ENCODE measurements at places on chromosomes 2 and 18.
A peak's percentile ranks its signal among the peaks of the same experiment; 100 is the strongest.

- peak; percentile 80 for DNase-seq
Measured at GRCh38 chr2:197889041-197889440, 84.6 kb downstream of the PLCL1 start.

- DNase-seq, result no peak
Measured at GRCh38 chr2:120945091-120945490, 209.4 kb downstream of the GLI2 start.

DNA sequence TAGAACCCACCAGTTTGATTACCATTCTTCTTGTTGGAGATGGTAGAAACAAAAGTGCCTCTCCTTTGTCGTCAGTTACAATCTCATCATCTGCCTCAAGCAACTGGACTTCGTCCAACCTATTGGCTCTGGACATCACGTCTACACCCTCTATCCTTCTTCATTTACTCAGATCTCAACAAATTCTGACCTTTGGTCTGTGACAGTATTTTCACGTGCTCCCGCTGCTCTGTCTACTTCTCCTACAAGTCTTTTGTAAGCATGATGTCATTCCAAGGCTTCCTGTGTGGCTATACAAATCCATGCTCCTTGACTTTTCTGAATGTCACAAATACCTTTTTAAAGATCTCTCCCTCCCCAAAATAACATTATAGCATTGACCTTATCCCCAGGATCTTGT, 43.0 kb upstream of the PID1 start:
- DNase-seq, result peak; percentile 34

- no peak for DNase-seq
Measured at GRCh38 chr2:143685421-143686078, 556.3 kb downstream of the ARHGAP15 start.

DNA sequence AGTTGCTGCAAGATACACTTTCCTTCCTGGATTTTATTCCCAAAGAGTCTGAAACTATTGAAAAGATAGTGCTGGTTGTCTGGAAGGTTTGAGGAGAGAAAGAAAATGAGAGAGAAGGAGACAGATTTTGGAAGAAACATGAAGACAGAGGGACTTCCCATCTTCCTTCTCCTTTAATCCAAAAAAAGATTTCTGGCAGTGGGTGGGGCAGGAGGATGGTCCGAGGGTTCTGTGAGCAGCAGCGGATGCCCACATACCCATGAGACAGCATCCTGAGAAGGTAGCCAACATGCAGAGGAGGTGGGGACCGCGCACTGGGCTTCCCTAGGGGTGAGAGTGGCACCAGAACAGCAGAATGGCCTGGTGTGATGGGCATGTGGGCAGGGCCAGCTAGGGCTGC, 84.6 kb downstream of the APOB start:
- DNase-seq, result no peak

GRCh38 chr18:12318857-12319256, 10.8 kb downstream of the TUBB6 start:
- DNase-seq, result no peak

DNA sequence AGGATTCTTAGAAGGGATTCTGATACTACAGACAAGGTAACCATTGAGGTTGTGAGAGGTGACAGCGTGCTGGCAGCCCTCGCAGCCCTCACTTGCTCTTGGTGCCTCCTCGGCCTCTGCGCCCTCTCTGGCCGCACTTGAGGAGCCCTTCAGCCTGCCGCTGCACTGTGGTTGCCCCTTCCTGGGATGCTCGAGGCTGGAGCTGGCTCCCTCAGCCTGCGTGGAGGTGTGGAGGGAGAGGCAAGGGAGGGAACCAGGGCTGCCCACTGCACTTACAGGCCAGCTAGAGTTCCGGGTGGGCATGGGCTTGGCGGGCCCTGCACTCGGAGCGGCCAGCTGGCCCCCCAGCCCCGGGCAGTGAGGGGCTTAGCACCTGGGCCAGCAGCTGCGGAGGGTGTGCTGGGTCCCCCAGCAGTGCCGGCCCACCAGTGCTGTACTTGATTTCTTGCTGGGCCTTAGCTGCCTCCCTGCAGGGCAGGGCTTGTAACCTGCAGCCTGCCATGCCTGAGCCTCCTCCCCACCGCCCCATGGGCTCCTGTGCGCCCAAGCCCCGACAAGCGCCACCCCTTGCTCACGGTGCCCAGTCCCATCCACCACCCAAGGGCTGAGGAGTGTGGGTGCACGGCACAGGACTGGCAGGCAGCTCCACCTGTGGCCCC, 23.9 kb upstream of the RIT2 start:
- DNase-seq, result no peak

DNA sequence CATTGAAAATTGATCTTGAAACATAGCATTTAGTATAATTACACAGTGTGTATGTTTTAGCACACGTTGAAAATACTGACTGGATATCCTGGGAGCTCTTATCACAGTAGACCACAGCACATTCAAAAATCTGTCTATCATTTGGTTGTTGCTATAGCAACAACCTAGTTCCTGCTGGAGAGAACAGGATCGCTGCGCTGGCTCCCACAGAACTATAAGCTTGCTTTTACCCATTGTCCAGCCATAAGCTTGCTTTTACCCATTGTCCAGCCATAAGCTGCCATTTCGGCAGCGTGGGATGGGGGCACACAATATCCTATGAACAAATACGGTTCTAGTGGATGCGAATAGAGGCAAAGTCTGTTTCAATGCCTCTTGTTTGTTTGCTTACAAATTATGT, 70.4 kb upstream of the ST6GAL2 start:
- no peak for DNase-seq

- no peak for DNase-seq
Measured at GRCh38 chr2:240722796-240723735, 31.4 kb downstream of the AQP12A start.

DNA sequence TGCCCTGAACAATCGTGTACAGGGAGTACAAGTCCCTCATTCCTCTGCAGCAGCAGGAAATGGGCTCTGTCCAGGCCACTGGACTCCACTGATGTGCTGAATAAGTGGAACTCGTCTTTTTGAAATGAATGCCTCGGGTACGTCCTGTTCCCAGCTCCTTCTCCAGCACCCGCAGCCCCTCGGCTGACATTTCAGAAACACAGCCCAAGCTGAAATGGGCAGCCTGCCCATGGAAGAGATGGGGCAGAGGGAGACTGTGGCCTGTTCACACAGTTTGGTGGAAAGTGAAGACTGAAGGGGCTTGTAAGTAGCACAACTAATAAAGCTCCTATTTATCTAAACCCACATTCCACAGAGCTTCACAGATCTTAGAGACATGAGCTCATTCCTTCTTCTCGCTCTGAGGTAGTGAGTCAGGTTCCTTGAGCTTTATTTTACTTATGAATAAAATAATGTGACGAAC, 498.6 kb downstream of the TXNL1 start:
- peak; percentile 75 for DNase-seq

DNA sequence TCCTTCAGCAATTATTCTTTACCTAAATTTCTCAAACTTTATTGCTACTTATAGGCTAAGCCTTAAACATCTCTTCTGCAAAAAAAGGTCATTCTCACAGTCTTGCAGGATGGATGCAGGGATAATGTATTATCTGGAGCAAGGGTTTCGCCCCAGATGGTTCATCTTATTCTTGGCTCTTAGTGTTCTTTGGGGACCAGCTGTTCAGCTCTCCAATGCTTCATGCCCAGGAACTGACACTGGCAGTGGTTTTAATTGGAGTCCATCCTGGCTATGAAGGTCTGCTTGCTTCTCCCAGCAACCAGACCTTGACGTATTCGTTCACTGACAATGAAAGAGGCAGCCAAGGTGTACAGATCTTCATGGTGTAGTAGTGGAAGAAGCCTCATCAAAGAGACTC, 331.9 kb downstream of the SLC8A1 start:
- no peak for DNase-seq

DNA sequence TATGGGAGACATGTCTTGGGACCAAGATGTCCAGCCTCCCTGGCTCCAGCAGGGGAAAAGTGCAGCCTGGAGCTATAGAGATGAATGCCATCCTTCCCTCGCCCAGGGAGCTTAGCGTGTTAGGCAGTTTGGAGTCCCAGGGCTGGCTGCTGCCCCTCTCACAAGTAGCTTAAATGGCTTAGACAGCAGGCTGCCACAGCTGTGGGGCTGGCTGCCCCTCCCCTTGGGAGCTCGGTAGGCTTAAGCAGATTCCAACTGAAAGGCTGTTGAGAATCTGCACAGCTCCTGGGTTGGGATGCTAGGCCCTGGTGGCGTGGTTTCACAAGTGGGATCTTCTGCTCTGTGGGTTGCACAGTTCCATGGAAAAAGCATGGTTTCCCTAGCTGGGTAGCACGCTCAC, 940.5 kb upstream of the DDX18 start:
- no peak for DNase-seq

GRCh38 chr2:121451398-121451797, 79.3 kb upstream of the RNU4ATAC start:
- DNase-seq, result no peak

- DNase-seq, result peak; percentile 15
Measured at GRCh38 chr2:189232759-189233406, 53.3 kb upstream of the COL5A2 start.

- DNase-seq, result peak; percentile 35
Measured at GRCh38 chr2:161102770-161103450, 57.3 kb upstream of the TANK start.

DNA sequence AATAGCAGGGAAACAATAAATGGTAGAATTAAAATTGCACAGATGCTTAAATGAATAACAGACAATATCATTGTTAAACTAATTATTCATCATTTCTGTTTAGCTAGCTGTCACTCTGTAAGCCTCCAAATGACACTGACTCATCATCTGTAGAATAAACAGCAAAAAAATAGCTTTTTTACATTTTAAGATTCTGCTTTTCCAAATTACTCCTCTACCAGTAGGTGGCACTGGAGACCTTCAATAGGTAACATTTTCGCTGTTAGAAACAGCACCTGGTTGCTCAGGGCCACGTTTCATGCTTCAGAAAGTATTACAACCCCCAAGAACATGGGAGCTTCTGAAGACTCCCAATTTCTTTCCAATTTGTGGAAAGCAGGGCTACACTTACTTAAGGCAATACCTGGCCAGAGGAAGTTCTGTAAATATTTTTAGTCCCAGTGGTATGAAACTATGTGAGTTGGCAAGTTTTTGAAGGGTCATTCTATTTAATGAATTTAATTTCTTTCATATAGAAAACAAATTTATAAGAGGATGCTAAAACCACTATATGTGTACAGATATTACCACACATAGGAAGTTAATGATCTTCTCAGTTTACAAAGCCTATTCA, 45.4 kb downstream of the TTN start:
- peak; percentile 81 for DNase-seq

DNA sequence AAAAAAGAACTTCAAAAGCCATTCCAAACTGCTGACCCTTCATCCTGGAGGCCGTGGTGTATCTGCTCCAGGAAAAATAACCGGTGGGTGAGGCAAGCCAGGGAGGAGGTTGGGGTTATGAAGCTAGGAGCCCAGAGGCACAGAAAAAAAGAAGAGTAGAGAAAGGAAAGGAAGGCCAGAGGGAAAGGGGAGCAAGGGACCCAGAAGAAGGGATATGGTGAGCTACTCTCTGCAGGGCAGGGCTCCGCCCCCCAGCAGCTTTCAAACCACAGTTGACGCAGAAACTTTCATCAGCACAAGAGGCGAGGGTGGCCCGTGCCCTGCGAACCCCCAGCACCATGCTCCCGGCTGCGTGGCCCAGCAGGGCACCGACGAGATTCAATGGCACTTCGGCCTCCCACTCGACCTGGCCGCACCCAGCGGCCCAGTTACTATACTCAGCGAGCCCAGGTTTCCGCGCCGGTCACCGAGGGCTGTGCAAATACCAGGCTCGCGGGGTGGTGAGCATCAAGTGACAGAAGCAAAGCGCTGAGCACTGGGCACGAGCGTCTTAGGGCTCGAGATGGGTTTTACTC, 665 bp downstream of the MCM6 start:
- DNase-seq, result peak; percentile 77

GRCh38 chr2:182949572-182950189, 83.2 kb upstream of the FRZB start:
- peak; percentile 66 for DNase-seq

DNA sequence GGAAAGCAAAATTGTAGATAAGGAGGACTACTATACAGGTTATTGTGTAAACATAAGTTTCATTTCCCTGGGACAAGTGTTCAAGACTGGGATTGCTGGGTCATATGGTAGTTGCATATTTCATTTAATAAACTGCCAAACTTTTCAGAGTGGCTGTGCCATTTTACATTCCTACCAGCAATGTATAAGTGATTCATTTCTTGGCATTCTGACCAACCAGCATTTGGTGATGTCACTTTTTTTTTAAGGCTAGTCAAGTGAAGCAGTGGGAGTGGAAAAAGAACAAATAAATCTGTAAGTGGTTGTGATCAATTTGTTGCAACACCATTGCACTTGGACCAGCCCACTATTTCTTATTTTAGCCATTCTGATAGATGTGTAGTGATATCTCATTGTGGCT, 5.2 kb upstream of the CHCHD5 start:
- peak; percentile 94 for DNase-seq

- DNase-seq, result no peak
Measured at GRCh38 chr2:169968743-169969142, 141.5 kb downstream of the UBR3 start.

- no peak for DNase-seq
Measured at GRCh38 chr2:205141381-205141780, 540.9 kb upstream of the NRP2 start.

GRCh38 chr2:7766088-7766722, 849.0 kb downstream of the RNF144A start:
- no peak for DNase-seq

DNA sequence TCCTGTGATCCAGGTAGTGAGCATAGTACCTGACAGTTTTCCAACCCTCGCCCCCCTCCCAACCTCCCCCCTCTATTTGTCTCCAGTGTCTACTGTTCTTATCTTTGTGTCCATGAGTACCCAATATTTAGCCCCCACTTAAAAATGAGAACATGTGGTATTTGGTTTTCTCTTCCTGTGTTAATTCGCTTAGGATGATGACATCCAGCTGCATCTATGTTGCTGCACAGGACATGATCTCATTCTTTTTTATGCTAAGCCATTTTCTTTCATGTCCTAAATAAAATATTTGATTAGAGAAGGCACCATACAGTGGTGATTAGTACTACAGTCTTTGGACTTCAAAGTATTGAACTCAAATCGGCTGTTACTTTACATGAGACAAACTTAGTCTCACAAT, 1087.9 kb downstream of the CBLN2 start:
- no peak for DNase-seq

GRCh38 chr18:7146067-7146466, 28.5 kb upstream of the LAMA1 start:
- no peak for DNase-seq

- DNase-seq, result no peak
Measured at GRCh38 chr2:217244815-217245214, 385.0 kb upstream of the TNP1 start.

DNA sequence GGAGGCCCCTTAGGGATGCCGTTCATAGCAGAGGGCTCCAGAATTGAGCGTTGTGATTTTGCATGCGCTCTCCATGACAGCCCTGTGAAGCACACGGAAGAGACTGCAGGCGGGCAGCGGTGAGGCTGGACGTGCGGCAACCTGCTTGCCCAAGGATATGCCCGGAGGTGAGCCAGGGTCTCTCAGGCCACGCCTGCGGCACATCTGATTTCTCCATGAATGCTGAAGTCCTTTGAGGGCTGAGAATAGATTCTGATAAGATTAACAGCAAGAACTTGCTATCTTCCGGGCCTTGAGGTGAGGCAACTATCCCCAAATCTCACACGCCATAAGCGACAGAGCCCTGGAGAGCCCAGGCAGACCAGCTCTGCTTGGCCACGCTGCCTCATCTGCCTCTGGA, 55.6 kb upstream of the LAMA1 start:
- DNase-seq, result no peak
